ENCODE measurements at places on chromosomes 1 and 21.
A peak's percentile ranks its signal among the peaks of the same experiment; 100 is the strongest.

GRCh38 chr1:5447503-5447960 is 544.7 kb downstream of the NPHP4 start:
- no peak for DNase-seq

GRCh38 chr1:83872515-83872914 is 126.4 kb downstream of the TTLL7 start:
- DNase-seq, result no peak

GRCh38 chr1:172556461-172556860 is 23.5 kb downstream of the SUCO start:
- DNase-seq, result no peak

DNA sequence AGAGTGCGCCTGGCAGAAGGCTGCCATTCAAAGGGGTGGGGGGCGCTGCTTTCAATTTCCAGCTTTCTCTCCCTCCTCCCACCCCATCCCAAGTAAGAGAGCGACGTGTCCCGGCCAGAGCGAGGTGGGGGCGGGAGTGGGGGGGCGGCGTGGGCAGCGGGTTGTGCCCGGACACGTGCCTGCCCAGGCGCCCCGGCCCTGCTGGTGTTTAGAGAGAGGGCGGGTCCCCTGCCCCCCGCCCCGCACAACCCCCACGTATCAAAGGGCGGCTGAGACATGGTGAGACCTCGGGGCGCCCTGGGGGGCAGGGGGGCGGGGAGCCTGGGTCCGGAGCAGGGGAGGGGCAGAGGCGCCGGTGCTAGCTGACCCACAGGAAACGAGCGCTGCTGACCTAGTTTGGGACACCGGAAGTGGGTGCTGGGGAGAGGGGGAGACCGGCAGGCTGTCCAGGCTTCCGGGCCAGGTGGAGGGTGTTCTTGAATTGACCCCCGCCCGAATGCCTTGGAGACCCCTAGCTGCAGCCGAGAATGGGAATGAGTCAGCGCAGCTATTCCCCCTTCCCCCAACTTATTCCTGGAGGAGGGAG is 1.3 kb downstream of the ZBTB7B start:
- DNase-seq, result peak; percentile 36

- DNase-seq, result no peak
These were observed 3.7 kb downstream of the DMRTB1 start for GRCh38 chr1:53462769-53463501.

GRCh38 chr21:31098576-31099005 is 60.3 kb upstream of the KRTAP19-8 start:
- peak; percentile 23 for DNase-seq

GRCh38 chr21:44802396-44803153 is 955 bp upstream of the UBE2G2 start:
- no peak for DNase-seq

DNA sequence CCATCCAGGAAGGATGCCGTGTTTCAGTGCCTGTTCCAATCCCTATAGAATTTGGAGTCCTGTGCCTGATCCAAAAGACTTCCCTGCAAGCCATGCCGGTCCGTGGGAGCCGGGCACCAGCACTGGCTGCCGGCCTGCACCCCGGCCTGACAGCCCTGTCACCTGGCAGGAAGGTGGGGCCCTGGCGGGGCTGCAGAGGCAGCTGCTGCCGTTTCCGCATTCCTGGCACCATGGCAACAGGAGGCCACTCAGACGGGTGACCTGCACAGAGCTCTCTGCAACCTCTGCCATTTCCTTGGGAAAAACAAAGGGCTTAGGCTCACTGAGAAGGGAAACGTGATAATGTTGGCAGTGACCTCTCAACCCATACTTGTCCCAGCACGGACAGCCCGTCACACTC is 63.2 kb upstream of the TMEM51 start:
- peak; percentile 60 for DNase-seq

GRCh38 chr1:94980582-94981574 is 54.0 kb upstream of the CNN3 start:
- no peak for DNase-seq

DNA sequence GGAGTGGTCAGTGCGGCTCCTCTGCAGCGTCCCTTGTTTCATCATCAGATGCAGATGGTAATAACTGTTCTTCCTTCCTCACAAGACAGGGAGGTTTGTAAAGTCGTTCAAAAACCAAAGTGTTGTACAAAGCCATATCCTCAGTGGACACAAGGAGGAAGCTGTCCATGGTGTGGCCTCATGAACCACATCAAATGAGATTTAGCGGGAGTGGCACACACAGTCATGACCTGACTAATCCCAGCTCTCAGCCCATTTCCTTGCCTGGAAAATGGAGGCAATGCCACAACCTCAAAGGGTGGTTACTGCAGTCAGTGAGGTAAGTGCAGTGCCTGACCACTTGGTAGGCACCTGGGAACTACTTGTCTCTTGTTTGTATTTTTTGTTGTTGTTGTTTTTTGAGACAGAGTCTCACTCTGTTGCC is 13.4 kb downstream of the ENTREP3 start:
- DNase-seq, result no peak

Measured in NCI-H774 (cell line).